ENCODE measurements at places on chromosomes 6 and 20.
A peak's percentile ranks its signal among the peaks of the same experiment; 100 is the strongest.

GRCh38 chr20:50152394-50153152 lies 950 bp downstream of the PEDS1 start:
- DNase-seq = no peak
- peak overlapping the region; percentile 99 for H3K4me3 ChIP-seq
- H3K27me3 ChIP-seq = no peaks in the 10 kb centered on the region
- H3K27ac ChIP-seq = peak overlapping the region; percentile 95
- H3K4me1 ChIP-seq = peaks cover 66% of the 10 kb centered on the region

- H3K36me3 ChIP-seq = no peaks in the 10 kb centered on the region
- no peak overlapping the region for H3K27ac ChIP-seq
- no peak for DNase-seq
Measured at GRCh38 chr6:9412951-9413559, 977.7 kb upstream of the SLC35B3 start.

DNA sequence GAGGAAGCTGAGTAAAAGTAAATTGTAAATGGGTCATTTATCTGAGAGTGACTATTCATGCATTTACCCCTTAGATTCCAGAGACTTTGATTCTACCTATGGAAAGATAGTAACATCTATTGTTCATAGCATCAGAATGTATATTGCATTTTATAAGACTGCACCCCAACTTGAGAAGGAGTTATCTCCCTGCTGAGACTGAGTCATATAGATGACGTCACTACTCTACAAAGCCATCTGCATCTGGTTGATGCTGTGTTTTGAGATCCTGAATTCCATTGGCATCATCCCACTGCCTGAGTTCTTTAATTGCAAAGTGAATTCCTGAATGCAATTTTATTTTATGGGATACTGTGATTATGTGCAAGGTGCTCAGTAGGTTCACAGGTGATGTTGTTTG lies 444.0 kb upstream of the SLC35B3 start:
- no peak for DNase-seq
- no peaks in the 10 kb centered on the region for H3K36me3 ChIP-seq
- H3K27ac ChIP-seq = no peak overlapping the region
- no peak overlapping the region for H3K4me3 ChIP-seq
- H3K27me3 ChIP-seq = no peaks in the 10 kb centered on the region
- no peaks in the 10 kb centered on the region for H3K4me1 ChIP-seq

- no peaks in the 10 kb centered on the region for H3K27me3 ChIP-seq
- DNase-seq = no peak
- H3K36me3 ChIP-seq = peaks cover 15% of the 10 kb centered on the region
- H3K4me1 ChIP-seq = peaks cover under 1% of the 10 kb centered on the region
- H3K27ac ChIP-seq = no peak overlapping the region
- H3K4me3 ChIP-seq = no peak overlapping the region
Measured at GRCh38 chr6:16267428-16268263, 29.3 kb downstream of the GMPR start.

GRCh38 chr20:45833883-45834796 lies 541 bp downstream of the SNX21 start:
- no peaks in the 10 kb centered on the region for H3K27me3 ChIP-seq
- peak; percentile 79 for DNase-seq
- peaks cover 23% of the 10 kb centered on the region for H3K36me3 ChIP-seq
- peaks cover 51% of the 10 kb centered on the region for H3K4me1 ChIP-seq

- H3K27me3 ChIP-seq = no peaks in the 10 kb centered on the region
- H3K27ac ChIP-seq = no peak overlapping the region
- no peak overlapping the region for H3K4me3 ChIP-seq
- DNase-seq = no peak
- H3K36me3 ChIP-seq = no peaks in the 10 kb centered on the region
Measured at GRCh38 chr6:134421501-134421900, 103.6 kb upstream of the SGK1 start.
